Fibroblast of villous mesenchyme (primary cell): ENCODE measurements at places on chromosomes 3 and 15. TPM values are rescaled to one million over a fixed set of nuclear protein-coding genes. Genes with fewer than 3 reads are reported as not detected.

GRCh38 chr3:123013876-123014275 is 13.7 kb downstream of the SEMA5B start:
- no peak for DNase-seq

GRCh38 chr3:57743496-57743895 is 12.6 kb upstream of the SLMAP start:
- DNase-seq, result no peak

DNA sequence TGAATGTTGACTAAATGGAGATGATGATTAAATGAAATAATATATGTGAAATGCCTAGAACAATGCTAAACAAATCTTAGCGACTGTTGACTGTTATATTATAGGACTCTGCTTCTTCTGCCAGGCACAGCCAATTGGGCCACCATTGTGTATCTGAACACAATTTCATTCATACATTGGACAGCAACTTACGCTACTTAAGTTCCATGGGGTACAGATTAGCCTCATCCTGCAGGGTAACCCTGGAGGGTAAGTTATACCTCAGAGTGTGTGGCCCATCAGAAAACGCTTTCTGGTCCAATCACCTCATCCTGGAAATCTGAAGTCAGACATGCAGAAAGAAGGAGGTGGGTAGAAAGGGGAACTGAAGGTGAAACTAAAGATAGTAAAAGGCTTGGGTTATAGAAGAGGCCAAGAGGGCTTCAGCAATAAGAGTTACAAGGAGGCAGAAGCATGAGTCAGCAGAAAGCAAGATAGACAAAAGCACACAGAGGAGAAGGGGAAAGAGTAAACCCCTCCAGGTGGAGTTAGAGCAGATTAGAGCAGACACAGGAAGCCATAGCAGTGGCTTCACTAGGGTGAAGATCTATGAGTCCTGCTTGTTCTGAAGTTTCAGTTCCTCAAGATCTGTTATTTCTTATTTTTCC is 119.3 kb upstream of the SLC24A5 start:
- no peak for DNase-seq

GRCh38 chr3:35592589-35593295 is 46.6 kb upstream of the ARPP21 start:
- DNase-seq, result no peak

Gene CCR3
- not detected in 2 replicates for total RNA-seq

DNA sequence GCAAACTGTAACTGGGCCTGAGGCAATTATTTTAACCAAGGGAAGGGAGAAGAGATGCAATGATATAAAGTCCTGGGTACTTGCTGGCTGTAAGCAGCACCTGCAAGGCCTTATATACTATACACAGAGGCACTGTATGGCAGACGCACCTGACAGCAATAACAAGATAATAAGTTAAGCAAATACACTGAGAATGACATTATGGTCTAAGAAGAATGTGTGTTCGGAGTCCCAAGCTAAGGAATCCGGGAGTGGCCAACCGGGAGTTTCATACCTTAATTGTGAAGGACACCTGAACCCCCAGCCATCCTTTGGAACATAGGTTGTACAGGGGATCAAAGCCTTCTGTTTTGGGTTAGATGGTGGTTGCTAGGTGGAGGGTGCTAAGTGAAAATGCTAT is 13.7 kb downstream of the FAM240A start:
- DNase-seq, result no peak

DNA sequence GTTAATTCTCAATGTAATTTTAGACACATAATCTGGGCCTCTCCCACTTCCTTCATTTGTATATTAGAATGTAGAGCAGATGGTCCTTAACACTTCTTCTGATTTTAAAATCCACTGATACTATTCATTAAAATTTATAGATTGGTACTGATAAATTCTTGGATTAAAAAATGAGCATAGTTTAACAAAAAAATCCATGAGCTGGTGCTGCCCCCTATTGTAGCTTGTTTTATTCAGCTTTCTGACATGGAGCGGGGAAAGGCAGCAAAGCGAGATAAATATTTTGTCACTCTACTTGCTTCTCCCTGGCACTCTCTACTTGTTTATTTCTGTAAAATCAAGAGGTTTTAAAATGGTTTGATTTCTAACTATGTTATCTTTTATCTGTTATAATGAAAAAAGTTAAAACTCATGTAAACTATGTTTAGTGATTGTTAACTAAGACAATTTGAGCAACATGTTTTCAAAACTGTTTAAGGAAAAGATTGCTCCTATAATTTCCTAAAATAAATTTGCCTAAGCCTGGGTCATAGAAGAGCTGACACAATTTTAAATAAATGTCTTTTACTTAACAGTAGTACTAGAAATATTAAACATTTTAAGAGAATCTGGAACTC is 26.5 kb upstream of the PLOD2 start:
- peak; percentile 48 for DNase-seq

GRCh38 chr3:45398178-45398577 is 9.8 kb downstream of the LARS2 start:
- no peak for DNase-seq

DNA sequence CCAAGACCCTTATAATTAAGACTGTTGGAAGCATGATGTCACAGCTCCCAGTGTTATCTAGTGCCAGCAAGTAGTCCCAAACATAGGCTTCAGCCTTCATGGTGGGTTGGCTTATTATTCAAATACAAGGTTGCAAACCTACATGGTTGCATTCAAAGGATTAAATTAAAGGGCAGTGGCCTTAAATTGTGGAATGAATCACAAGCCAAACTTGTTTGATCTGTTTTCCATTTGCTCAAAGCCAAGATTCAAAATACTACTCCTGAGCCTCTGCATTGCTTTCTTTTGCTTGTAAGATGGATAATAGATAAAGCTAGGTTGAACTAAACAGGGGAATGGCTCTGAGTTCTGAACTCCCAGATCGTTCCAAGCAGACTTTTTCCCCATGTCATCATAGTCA is 52.4 kb upstream of the GNB4 start:
- no peak for DNase-seq

Gene RFTN1
- 73.0 and 74.7 TPM in 2 replicates for total RNA-seq

GRCh38 chr3:56193519-56193918 is 274.7 kb downstream of the ERC2 start:
- DNase-seq, result no peak

Gene IL17RC
- total RNA-seq, result 32.8 and 42.8 TPM in 2 replicates

DNA sequence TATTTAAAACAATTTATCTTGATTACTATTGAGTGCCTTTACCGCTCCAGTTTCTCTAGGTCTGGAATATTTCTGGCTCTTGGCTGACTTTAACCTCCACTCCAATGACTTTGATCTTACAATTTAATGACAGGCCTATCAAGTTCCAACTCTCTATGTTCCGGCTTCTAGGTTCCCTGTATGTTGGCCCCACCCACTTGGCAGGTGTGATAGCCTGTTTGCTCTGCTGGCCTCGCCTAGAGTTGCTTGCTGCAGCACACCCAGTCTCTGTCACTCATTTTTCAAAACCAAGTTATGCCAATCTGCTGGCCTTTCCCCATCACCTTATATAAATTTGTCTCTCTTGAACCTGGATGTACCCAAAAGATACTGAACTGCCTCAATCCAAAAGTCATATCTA is 428.0 kb downstream of the ROBO1 start:
- DNase-seq, result no peak

Gene ATXN7
- total RNA-seq, result 12.9 and 14.7 TPM in 2 replicates

- no peak for DNase-seq
These were observed 25.5 kb downstream of the B3GNT5 start for GRCh38 chr3:183278479-183279088.
